ENCODE measurements at places on chromosomes 5 and 9.

DNA sequence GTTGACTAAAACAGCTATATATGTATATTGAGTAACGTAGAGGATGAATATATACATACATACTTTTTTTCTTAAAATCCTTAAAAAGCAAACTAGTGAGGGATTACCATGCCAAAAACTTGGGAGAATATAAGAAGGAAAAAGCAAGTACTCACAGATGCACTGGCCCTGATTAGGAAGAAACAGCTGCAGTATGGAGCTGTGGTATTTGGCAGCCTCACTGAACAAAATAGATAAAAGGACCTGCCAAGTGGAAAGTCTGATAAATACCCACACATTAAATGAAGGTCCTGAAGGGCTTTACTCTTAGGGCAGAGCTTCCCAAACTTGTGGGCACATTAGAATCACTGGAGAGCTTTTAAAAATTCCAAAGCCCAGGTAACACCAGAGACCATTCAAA is 80.6 kb downstream of the FEM1C start:
- no peak for DNase-seq

- DNase-seq: no peak
These were observed 236.2 kb downstream of the NNT start for GRCh38 chr5:43839218-43839617.

- DNase-seq: peak; percentile 76
These were observed 92.2 kb downstream of the DOCK8 start for GRCh38 chr9:306907-307306.

DNA sequence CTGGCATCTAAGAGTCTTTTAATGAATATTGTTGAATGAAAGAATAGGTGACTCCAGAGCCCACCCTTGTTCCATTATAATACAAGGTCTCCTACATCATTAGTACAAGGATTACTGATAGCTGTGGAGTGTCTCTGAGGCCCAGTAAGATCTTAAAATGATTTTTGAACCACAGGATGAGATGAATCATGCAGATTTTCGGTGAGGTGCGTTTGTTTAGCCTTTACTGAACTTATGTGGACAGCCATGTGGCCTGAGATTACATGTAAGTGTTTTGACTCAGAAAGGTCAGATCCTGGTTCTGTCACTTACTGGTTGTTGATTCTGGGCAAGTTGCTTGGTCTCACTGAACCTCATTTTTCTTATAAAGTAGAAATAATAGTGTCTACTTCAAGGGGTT is 21.6 kb downstream of the NFX1 start:
- no peak for DNase-seq

GRCh38 chr9:130330202-130330862 is 64.8 kb downstream of the HMCN2 start:
- DNase-seq: no peak

DNA sequence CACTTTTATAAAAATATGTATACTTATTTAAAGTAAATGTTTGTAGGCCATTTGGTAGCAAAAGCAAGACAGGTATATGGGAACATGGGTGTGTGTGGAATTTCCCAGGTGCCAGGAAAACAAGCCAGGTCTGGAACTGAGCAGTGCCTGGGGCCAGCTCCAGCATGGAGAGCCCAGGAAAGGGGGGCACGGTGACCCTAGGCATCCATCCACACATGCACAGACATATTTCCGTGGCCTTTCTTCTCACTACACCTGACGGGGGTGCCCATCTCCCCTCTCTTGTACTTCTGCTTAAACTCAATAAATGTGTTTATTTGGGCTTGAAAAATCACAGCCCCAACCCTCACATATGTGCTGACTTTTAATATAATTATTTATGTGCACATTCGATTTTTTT is 31.2 kb upstream of the CXCL14 start:
- no peak for DNase-seq

- no peak for DNase-seq
These were observed 318.5 kb upstream of the CHD1 start for GRCh38 chr5:99247346-99247745.

GRCh38 chr9:91320299-91320698 is 41.4 kb downstream of the AUH start:
- no peak for DNase-seq

DNA sequence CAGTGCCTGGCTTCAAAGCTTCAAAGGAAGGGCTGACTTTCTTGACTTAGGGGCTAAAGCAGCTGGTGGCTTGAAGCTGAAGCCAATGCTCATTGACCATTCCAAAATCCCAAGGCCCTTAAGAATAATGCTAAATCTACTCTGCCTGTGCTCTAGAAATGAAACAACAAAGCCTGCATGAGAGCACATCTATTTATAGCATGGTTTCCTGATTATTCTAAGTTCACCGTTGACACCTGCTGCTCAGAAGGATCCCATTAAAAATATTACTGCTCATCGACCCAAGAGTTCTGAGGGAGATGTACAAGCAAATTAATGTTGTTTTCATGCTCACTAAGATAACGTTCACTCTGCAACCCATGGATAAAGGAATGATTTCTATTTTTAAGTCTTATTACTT is 6.7 kb downstream of the TMEM174 start:
- no peak for DNase-seq

GRCh38 chr5:141878186-141878710 is at the start of gene PCDH1:
TSS of gene PCDH1 (minus strand) at chr5:141878410. CDS start at chr5:141878262, 148 bp downstream.
- DNase-seq: peak; percentile 19

DNA sequence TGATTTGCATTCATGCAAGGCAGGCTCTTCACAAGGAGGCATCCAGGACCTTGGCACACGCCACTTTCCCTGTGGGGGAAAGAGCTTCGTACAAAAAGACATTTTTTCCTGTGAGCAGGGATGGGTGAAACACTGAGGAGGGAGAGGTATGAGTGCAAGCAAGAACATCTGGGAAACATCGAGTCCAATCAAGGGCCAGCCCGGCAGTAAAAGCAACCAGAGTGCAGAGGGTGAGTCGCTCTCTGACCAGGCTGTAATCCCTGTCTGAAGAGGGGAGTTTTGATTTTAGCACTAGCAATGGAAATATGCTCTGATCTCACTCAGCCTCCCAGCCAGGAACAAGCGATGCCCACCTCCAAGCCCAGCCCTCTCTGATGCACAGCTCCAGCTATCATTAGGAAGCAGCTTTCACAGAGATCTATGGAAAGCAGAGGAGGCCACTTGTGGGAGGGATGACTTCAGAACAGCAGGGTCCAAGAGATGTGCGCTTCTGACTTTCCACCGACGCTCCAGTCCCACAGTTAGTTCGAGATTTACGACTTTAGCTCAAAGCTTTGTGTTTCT is 211.0 kb upstream of the ADAMTS16 start:
- no peak for DNase-seq

GRCh38 chr9:21608200-21608599 is 126.1 kb upstream of the IFNE start:
- DNase-seq: no peak

- no peak for DNase-seq
These were observed 50.2 kb upstream of the DNAH5 start for GRCh38 chr5:13994621-13995253.

DNA sequence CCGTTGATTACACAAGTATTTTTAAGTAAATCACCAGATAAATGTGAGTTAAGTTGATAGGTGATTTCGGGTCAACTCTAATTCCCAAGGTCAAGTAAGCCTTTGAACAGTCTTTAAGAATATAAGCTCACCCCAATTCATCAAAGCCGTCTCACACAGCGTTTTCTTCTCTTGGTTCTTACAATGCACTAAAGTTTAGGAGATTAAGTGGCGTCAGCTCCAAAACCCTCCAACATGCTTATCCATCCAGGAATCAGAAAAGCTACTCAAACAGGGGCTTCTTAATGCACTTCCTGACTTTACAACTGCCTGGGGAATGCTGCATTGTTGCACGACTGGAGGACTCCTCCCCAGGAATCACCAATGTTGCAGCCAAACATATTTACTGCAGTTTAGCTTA is 206.2 kb upstream of the EFNA5 start:
- DNase-seq: no peak

DNA sequence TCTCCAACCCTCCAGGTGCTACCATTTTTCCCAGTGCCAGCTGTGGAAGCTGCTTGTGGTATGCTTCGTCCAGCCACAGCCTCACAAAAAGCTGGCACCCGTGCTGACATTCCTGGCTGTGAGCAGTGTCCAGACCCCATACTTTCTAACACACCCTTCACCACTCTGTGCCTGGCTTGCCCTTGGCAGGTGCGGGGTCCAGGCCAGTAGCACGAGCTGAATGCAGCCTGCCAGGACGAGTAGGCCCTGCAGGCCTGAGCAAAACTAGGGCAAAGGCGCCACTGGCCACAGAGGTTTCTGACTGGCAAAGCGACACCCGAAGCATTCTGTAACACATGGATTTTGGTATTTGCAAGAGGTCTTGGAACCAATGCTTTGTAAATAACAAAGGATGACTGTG is 26.0 kb upstream of the GHR start:
- DNase-seq: no peak

GRCh38 chr5:60916646-60917045 is 28.2 kb downstream of the ERCC8 start:
- DNase-seq: no peak

DNA sequence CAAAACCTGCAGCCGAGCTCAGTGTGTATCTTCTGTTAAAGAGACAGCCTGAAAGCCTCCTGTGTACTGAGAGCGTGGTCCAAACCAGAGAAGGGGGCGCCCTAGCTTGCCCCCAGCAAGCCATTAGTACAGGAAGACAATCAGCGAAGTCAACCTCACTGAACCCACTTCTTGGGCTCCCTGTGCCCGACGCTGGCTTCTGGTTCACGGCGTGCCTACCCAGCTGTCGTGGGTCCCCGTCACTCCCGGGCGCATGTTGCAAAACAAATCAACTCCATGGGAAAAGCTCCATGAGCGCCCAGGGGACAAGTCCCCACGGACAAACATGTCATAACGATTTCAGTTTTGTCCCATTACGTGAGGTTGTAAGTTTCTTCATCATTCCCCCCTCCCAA is 326.9 kb downstream of the SH3GL2 start:
- no peak for DNase-seq

- DNase-seq: no peak
These were observed 54.3 kb downstream of the NUP214 start for GRCh38 chr9:131179561-131180219.

GRCh38 chr9:116767219-116767618 is 80.1 kb downstream of the TRIM32 start:
- no peak for DNase-seq

DNA sequence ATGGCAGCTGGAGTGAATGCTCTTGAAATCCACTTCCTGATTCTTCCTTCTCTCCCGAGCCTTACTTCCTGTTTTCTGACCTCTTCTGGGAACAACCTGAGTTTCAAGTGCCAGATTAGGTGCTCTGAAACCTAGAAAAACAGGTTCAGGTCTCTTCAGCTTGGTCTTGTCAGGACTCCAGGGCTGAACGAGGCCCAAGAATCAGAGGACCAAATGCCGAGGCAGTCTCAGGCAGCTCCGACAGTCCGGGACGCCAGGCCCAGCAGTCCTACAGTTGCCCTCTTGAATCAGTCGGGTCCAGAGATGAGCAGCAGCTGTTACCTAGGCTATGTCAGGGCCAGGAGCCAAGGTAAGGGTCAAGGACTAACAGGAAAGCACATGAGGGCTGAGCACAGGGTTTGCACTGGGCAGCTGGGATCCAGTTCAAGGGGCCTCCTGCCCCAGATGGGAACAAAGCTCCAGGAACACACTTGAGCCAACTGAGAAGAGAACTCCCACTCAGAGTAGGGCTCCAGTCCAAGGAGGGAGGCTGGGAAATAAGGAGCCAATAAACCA is 38.3 kb upstream of the ADRA1B start:
- DNase-seq: no peak

- no peak for DNase-seq
These were observed 435.7 kb downstream of the NFIB start for GRCh38 chr9:13878241-13878711.

- no peak for DNase-seq
These were observed 130.3 kb upstream of the TARS1 start for GRCh38 chr5:33310451-33310850.

DNA sequence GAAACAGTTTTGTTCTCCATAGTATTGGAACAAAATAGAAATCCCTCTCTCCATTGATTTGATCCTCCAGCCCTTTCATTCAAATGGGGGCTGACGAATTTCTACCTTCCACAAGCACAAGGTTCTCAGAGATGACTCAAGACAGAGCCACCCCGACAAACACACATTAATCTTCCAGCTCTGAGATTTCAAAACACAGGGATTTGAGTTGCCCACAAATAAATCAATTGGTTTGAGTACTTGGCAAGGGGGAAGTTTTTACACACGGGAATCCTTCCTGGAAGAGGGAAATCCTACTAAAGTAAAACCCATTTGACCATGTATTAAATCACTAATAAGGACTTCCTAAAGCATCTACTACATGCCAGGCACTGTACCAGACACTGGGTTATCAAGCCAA is 5.4 kb downstream of the ADRA1B start:
- DNase-seq: no peak

DNA sequence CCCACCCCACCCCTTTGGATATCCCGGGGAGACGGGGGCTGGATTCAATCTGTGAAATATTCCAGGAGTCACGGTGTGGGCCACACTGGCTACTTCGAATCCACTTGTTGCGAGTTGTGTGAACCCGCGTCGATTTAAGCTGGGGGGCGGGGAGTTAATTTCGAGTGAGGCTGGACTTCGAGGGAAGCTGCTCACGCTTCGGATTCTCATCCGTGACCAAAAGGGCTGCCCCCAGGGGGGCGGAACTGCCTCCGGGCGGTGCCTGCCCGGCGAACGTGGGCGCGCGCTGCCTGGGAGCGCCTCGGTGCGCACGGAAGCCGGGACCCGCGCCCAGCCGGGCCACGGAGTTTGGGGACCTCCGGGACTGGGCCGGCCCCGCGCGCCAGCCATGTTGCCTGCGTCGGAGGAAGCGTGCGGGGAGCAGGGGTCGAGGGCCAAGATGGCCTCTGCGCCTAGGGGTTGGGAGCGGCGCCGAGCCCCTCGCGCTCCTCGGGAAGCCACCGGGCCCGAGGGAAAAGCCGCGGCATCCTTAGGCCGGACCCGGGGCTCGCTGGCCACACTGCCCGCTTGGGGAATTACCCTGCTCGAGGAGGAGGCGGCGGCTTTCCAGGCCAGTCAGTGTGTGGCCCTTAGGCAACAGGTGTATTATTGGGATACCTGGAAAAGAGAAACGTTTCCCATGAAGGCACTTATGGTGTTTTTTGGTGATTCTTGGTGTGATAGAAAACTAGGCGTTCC is 975 bp downstream of the OCLN start:
- DNase-seq: no peak

DNA sequence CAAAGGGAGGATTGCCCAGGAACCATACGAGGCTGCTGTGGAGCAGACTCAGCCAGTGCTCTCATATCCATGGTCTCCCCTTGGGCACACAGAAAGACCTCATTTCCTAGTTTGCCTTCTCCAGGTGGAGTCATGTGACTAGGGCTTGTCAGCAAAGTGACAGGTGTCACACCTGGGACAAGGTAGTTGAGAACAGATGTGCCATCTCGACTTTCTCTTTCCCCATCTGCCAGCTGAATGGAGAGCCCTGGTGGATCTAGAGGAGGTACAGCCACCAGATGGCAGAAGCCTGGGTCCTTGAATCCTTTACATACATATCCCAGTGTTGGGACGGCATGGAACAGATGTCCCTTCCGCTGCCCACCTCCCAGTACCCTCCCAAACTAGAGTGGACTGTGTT is 42.9 kb upstream of the ALDOB start:
- DNase-seq: no peak

DNA sequence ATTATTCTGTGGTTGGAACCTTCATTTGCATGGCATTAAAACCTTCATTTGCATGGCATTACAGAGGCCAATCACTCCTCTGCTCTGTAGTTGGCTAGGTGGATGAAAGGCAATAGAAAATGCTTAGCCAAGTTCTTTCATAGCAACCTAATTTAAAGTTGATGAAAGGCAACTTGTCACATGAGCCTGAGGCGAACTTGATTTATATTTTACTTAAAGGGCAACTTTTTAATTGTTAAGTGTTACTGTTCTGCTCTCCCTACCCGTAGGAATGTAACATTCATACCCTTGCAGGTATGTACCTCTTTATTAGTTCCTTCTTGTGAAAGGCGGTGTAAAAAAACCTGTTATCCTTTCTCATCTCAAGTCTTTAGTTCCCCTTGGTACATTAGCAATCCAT is 7.9 kb upstream of the ERMP1 start:
- DNase-seq: no peak

Data from CD4-positive, alpha-beta T cell treated with Interleukin-17A for 1 hour (primary cell).